Activated naive CD4-positive, alpha-beta T cell treated with anti-CD3 and anti-CD28 coated beads, Interleukin-2, amount 50 U/mL, for 16 hours (primary cell): ENCODE measurements at places on chromosomes 12 and 14.

GRCh38 chr12:43293396-43293795 is 258.6 kb downstream of the ADAMTS20 start:
- DNase-seq = no peak

GRCh38 chr12:64950711-64951298 is 126.4 kb downstream of the TBC1D30 start:
- no peak for DNase-seq

GRCh38 chr12:75482646-75483045 is 2.1 kb downstream of the GLIPR1 start:
- no peak for DNase-seq

- DNase-seq = no peak
Observed at GRCh38 chr12:128426511-128426910, 159.5 kb downstream of the TMEM132C start.

DNA sequence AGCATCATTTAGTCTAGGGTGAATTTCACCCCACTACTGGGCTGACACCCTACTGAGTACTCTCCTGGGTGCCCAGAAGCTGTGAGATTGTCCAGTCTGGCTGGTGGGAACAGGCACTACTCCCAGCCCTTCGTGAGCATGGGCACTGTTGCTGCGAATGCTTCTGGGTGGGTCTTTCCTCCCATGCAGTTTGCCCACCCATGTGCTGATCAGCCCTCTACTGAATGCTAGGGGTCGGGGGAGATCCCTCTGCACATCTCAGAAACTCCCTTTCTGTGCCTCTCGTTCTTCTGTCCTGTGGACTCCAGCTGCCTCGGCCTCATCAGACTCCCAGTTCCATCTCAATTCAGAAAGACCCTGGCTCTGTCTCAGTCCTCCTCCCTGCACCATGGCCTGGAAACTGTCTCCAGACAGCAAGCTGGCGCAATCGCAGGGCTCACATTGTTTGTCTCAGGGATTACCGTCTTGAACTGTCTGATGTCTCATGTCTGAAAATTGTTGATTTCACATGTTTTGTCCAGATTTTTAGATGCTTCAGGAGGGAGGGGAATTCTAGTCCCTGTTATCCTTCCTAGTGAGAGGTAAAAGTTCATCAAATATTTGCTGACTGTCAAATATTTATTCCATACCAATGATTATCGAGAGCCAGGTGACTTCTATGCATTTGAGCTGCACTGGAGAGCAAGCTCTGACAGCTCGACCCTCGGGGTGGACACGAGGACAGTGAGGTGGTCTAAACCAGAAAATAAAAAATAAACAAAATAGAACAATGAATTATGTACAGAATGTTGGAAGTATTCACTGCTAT is 316.6 kb upstream of the RTL1 start:
- DNase-seq = no peak

- no peak for DNase-seq
Observed at GRCh38 chr14:49940808-49941421, 48.0 kb downstream of the ARF6 start.

DNA sequence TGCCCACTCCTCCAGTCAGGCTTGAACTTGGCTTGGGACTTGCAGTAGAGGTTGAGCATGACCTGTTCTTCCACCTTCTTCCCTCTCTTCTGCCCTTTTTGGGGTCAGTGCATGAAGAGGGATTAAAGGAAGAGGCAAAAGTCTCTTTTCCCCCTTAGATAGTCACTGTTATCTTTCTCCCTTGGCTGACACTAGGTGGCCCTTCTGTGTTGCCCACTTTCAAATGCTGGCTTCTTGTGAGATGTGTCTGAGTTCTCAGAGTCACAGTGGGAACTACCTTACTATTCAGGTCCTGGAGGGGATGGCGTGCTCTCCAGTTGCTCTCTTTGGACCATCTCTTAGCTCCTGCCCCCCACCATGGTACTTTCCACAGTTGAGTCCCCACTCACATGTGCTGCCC is 73.6 kb downstream of the GPR65 start:
- DNase-seq = no peak

DNA sequence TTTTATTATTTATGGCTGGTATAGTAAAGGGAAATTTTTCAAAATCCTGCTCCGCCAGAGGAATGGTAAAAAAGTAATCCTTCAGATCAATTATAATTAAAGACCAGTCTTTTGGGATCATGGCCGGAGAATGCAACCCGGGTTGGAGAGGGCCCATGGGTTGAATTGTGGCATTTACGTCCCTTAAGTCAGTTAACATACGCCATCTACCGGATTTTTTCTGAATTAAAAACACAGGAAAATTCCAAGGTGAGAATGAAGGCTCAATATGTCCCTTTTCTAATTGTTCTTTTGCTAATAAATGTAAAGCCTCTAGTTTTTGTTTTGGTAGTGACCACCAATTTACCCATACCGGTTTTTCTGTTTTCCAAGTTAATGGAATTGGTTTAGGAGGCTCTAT is 602.8 kb downstream of the ALG10 start:
- no peak for DNase-seq

DNA sequence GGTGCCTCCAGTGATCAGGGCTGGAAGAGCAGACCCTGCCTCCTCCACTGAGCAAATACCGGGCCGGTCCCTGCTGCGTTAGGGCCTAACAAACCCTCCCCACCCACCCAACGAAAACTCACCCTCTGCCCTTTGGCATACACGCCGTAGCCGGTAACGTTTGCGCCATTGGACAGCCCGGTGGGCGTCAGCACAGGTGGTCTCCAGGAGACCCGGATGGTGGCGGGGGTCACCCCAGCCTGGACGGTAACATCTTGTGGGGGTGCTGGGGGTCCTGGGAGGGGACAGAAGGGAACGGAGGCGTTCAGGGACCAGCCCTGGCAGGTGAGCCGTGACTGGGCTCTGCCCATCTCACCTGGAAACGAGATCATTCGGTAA is 100.5 kb downstream of the PIWIL1 start:
- DNase-seq = no peak

DNA sequence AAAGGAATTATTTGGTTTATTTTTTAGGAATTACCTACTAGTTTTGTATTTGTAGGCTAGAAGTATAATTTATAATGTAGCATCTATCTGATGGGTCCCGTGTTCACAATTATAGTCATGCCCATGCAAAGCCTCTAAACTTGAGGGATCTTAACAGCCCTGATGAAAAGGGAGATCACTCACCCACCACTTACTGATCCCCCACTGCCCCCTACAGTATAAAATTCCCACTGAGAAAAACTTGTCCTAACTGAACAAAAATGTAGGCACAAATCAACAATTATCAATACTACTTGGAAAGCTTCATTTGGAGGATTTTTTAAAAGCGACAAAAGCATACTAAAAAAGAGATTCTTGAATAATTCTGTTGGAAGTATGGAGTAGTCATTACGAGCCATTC is 21.0 kb downstream of the WIF1 start:
- no peak for DNase-seq

DNA sequence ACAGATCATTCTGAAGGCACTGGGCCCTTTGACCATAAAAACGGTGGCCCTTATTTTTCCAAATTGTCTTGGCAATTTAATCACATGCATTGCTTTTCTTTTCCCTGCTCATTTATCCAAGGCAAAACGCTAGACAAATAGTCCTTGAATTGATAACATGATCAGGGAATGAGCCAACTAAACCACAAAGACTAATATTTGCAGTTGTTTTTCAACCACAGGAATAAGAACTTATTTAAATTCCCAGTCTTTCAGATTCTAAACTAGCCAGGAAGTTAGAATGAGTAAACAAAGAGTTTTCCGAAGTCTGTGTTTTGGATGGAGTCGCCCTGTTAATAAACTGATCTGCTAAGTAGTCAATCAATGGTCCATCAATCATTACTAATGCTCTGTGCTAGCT is 14.9 kb downstream of the TBX5 start:
- DNase-seq = no peak

GRCh38 chr14:56142314-56142713 is 24.1 kb downstream of the PELI2 start:
- DNase-seq = no peak

DNA sequence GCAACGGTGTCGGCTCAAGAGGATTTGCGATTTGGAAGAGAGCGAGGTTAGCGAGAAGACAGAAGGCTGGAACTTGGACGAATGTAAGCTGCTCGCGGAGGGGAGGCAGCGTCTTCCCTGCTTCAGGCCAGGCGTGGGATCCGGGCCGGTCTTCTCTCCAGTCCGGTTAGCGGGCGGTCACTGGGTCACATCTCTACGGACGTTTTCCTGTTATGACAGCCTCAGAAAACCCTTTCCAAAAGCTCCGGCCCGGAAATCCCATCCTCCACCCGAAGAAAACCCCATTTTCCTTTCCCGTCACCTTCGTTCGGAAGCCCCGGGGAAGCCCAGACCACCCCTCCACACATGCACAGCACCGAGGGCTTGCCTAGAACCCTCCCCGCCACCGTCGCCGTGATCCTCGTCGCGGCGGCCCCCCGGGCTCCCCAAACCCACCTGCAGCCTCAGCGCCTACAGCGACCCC is 268 bp downstream of the NDUFB1 start:
- DNase-seq = no peak
